ENCODE measurements at places on chromosomes 5 and 9.

- DNase-seq, result no peak
Observed at GRCh38 chr9:99748266-99748665, 73.4 kb upstream of the NR4A3 start.

DNA sequence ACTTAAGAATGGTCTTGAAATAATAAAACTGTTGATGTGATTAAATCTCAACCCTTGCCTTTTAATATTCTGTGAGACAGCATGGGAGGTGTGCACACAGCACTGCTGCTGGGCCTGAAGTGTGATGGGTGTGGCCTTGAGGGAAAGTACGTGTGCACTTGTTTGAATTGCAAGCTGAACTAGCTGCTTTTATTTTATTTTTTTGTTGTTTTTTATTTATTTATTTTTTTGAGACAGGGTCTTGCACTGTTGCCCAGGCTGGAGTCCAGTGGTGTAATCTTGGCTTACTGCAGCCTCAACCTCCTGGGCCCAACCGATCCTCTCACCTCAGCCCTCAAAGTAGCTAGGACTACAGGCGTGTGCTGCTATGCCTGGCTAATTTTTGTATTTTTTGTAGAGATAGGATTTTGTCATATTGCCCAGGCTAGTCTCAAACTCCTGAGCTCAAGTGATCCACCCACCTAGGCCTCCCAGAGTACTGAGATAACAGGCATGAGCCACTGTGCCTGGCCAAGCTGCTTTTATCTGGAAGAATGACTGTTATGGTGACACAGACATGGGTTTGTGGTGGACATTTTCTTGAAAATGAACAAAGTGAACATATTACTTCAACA lies 58.9 kb downstream of the GPR107 start:
- no peak for DNase-seq

- DNase-seq, result no peak
Observed at GRCh38 chr5:145244251-145244650, 590.9 kb downstream of the PRELID2 start.

DNA sequence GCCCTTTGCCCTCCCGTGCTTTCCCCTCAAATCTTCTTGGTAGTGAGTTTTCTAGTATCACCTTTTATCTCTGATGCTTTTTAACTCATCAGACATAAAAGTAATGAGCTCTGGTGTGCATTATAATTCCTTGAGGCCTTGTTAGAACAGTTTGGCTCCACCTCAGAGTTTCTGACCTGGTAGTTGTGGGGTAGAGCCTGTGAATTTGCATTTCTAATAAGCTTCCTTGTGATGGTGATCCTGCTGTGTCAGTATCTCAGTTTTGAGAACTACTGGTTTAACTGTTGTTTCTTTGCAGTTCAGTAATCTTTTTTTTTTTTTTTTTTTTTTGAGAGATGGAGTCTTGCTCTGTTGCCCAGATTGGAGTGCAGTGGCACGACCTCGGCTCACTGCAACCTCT lies 31.1 kb downstream of the UBE2D2 start:
- no peak for DNase-seq

DNA sequence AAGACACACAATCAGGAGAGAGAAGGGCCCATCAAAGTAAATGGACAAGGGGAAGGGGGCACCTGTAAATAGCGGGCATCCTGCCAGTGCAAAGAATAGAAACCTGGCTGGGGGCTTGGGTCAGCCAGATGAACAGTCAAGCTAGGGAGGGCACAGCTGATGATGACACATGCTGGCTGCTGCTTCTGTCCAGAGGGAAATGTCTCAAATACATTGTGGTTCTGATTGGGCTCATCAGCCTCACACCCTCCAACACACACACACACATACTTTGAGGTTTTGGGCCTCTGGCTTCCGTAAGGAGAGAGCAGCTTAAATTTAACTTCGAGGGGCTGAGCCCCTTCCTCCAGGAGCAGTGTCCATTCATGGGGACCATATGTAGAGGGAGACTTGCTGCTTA lies 27.6 kb upstream of the SPATA31E1 start:
- DNase-seq, result no peak

GRCh38 chr5:145776886-145777285 lies 58.3 kb downstream of the PRELID2 start:
- DNase-seq, result no peak

DNA sequence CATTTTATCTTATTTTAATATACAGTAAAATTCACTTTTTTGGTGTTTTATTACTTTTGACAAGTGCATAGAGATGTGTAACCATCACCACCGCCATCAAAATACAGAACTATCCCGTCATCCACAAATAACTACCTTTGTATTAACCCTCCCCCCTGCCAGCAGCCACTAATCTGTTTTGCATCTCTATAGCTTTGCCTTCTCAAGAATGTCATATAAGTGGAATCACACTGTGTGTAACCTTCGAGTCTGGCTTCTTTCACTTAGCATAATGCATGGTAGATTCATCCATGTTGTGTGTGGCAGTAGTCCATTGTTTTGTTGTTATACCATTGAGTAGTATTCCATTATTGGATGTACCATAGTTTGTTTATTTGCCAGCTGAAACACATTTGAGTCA lies 98.8 kb downstream of the BOD1 start:
- no peak for DNase-seq
